Epithelial cell of esophagus (primary cell): ENCODE measurements at places on chromosomes 11 and 22.

DNA sequence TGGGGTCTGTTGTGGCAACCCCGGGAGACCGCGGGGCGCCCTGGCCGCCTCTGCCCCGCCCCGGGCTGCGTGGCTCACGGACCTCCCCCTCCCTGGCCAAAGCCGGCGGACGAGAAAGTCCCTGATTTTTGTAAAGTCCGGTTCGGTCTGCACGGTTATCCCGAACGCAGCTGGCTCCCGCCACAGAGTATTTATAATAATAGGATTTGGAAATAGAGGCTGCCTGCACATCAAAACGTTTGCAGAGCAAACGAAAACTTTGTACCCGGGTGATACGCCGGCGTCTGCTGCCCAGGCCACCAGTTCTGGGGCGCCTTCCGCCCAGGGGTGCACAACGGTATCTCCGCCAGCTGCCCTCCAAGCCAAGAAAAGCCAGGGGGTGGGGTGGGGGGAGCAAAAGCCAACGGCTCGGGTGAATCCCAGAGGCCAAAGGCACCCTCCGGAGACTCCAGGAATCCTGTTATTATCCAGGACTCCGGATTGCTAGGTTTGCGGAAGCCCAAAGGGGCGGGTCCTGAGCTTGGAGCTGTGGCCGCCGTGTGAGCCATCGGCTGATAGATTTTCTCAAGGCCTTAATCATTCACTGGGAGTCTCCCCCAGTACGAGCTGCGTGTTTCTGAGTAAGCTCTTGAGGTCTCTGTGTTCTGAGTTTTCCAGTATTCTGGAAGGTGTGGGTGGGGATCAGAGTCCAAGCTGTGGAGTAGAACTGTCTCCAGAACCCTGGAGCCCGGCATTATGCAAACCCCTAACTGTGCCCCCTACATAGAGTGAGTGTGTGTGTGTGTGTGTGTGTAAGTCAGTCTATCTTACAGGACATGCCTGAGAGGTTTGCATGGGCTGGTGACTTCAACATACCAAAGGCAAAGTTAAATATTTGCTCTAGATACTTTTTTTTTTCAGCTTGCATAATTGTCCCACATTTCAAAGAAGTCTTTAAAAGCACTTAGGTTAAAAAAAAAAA lies 673 bp upstream of the SHANK2 start:
- peak; percentile 88 for DNase-seq

DNA sequence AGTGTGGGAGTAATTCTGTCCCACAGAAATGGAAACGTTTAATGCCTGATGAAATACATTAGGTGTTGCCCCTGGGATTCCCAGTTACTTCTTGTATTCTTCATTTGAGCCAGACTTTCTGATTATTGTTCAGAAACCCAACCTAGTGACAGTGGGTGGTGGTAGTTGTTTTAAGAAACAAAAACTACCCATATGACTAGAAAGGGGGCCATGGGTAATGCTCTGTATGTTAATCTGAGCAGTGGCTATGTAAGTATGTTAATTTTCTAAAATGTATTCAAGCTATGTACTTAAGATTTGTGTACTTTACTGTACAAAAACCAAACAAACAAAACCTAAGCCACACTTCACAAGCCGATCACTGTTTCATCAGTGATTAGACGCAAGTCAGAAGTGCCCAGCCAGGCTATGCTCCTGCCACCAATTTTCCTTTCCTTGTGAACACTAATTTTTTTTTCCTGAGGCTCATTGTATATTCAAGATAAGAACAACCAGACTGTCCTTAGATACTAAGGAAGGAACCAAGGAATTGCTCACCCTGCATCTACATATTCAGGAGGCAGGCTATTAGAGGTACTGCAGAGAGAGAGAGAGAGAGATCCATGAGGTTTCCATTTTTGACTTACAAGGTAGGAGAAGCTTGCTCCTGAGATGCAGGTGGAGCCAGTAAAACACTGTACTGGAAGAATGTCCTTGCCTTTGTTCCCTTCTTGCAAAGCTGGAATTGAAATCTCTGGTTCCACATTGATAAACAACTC lies 122.7 kb downstream of the DBX1 start:
- DNase-seq: no peak

- no peak for DNase-seq
These were observed 184.9 kb downstream of the SBF2 start for GRCh38 chr11:10108915-10109680.

GRCh38 chr11:17014833-17015626 lies 816 bp upstream of the PLEKHA7 start:
- DNase-seq: peak; percentile 89

DNA sequence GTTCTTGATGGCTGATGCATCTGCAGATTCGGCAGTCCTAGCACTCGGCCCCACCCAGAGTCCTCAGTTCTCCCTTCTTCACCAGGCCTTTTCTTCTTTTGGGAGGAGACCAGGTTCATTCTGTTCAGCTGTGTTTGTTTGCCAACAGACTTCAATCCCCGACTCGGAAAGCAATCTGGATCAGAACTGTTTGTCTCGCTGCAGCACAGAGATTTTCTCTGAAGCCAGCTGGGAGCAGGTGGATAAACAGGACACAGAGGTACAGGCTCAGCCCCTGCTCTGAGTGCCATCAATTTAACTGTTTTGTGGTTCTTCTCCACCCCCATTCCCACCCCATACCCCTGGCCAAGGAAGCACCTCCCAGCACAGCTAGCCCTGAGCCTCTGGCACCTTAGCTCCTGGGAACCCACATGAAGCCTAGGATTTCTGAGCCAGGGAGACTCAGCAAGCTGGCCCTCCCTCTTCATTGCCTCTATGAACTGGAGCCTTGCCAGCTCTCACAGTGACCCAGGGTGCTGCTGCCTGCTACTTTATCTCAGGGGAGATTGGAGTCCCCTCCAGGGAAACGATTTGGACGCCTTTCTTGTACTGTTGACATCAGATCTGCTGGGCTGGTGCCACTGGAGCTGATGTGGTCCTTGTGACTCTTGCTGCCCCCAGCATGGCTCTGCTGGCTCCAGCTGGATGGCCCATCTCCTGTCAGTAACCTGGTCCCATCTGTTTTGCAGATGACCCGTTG lies 58.2 kb upstream of the HORMAD2 start:
- no peak for DNase-seq

- no peak for DNase-seq
These were observed 64.4 kb downstream of the MYH9 start for GRCh38 chr22:36323182-36323854.

- DNase-seq: no peak
These were observed 23.8 kb downstream of the MICAL3 start for GRCh38 chr22:18000441-18001039.
